ENCODE measurements at places on chromosomes 6 and 20. TPM values are rescaled to one million over a fixed set of nuclear protein-coding genes. Genes with fewer than 3 reads are reported as not detected.

RFX6 gene
- total RNA-seq, result not detected

PMEPA1 gene
- 1.2 TPM for total RNA-seq

DNA sequence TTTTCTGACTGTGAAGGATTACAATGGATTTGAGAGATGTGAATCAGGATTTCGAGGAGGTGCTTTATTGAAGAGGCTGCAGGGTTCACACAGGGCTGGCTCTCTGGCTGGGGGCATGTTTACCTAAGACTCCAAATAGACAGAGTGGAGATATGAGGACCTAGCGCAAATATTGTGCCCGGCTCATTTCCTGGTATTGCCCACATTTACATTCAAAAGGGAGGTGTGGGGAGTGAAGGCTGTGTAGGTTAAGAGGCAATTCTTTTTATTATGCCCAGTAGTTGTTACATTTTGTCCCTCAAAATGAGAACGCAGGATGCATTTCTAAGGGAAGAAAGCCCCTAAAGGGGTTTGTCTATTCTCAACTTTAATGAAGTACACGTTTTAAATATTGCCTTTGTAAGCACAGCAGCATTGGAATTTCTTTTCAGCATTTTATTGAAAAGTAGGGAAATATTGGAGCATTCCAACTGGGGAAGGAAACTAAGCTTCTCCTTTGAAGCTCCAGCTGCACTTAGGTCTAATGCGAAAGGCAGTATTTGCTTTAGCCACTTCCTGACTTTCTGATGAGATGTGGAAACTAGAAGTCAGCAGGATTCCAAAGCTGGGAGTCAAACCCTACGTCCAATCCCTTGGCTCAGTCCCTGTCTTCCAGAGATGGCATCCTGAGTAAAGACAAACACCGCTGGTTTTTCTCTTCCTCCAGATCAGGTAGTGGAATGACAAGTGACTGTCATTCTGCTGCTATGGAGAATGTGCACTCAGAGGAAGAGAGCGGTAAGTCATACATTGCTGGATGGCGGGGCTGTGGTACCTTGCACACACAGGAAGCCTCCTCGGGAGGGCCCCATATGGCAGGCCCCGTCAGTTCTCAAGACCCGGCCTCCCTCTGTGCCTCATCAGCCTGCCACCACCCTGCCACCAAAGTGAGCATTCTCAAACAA lies 70.7 kb downstream of the MYB start:
- no peaks in the 10 kb centered on the region for H3K36me3 ChIP-seq
- H3K27me3 ChIP-seq, result no peaks in the 10 kb centered on the region
- no peak overlapping the region for H3K27ac ChIP-seq
- no peak for DNase-seq
- peaks cover 2% of the 10 kb centered on the region for H3K4me1 ChIP-seq
- H3K4me3 ChIP-seq, result no peak overlapping the region

- no peaks in the 10 kb centered on the region for H3K36me3 ChIP-seq
- no peak overlapping the region for H3K4me3 ChIP-seq
- H3K27ac ChIP-seq, result no peak overlapping the region
- H3K27me3 ChIP-seq, result peaks cover 4% of the 10 kb centered on the region
- H3K4me1 ChIP-seq, result no peaks in the 10 kb centered on the region
These were observed 1278.4 kb upstream of the GJE1 start for GRCh38 chr6:140854318-140854717.

- no peak overlapping the region for H3K4me3 ChIP-seq
- H3K27me3 ChIP-seq, result peaks cover 6% of the 10 kb centered on the region
- H3K27ac ChIP-seq, result no peak overlapping the region
- no peak for DNase-seq
- H3K4me1 ChIP-seq, result peaks cover 1% of the 10 kb centered on the region
These were observed 3.5 kb downstream of the TGM3 start for GRCh38 chr20:2299301-2299700.

All from activated CD8-positive, alpha-beta memory T cell treated with anti-CD3 and anti-CD28 coated beads, Interleukin-2, amount 10 ng/mL, durations not matched to agents 7 days and 5 days (primary cell).